Left colon (tissue), 2 donors: ENCODE measurements at places on chromosomes 5 and 9. TPM values are rescaled to one million over a fixed set of nuclear protein-coding genes. Genes with fewer than 3 reads are reported as not detected.

The POLR1E gene
- total RNA-seq = 8.5 TPM

- peak; percentile 52 for DNase-seq
Measured at GRCh38 chr5:74767579-74767913, 497 bp downstream of the NSA2 start.

The SEC61B gene
- 102 TPM for total RNA-seq

The PCDHB7 gene
- total RNA-seq = 0.12 TPM

The TRAF2 gene
- total RNA-seq = 23.7 TPM

The SPATA31A3 gene
- not detected for total RNA-seq

DNA sequence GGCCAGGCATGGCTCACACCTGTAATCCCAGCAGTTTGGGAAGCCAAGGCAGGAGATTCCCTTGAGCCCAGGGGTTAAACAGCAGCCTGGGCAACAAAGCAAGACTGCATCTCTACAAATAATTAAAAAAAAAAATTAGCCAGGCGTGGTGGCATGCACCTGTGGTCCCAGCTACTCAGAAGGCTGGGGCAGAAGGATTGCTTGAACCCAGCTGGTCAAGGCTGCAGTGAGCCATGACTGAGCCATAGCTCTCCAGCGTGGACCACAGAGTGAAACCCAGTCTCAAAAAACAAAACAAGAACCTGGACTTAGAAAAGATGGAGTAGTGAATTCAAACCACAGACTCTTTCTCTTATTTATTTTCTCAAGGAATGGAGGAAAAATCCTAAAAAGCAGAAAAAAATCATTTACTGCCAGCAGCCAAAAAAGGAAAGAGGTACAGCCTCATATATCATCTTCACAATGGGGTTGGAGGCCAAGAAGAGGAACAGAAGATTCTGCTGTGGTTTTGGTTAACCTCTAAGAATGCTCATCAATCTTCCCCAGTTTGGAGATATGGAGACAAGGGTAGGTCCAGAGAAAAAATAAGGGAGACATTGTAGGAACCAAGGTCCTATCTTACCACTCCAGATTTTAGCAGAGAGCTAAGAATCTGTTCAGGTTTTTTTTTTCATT, 40.0 kb upstream of the MYO10 start:
- no peak for DNase-seq

The IL4 gene
- total RNA-seq = not detected

The BNC2 gene
- 19.3 TPM for total RNA-seq

The RGMB gene
- 63.9 TPM for total RNA-seq

DNA sequence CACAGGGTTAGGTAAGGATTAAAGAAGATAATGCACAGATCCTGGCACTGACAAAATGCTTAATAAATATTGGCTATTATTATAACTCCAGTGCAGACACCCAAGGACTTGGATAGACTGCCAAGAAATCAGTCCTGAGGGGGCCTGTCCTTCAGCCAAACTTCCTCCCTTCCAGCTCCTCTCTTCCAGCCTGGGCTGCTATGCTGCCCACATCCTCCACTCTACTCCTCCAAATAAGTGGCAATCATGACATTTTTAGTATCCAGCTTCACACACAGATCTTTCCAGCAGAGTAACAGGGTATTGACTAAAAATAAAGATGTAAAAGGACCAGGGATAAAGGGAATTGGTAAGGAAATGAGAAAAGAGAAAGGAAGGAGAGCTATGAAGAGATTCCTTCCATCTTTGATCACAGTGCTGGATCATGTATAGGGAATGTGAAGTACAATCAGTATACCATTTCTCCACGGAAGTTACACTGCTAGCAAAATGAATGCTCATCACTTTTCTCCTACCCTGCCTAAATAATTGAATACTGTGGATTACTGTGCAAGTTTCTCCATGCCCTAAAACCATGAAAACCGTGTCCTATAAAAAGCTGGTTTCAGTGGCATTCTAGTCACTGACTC, 136.0 kb upstream of the OSMR start:
- no peak for DNase-seq

The TUSC1 gene
- 16.5 TPM for total RNA-seq
